ENCODE measurements at places on chromosomes 13 and 19.

GRCh38 chr13:108154421-108154858 lies 60.9 kb downstream of the LIG4 start:
- no peak for DNase-seq

- DNase-seq = peak; percentile 21
These were observed 30.5 kb upstream of the MBNL2 start for GRCh38 chr13:97191615-97192014.

GRCh38 chr13:46951516-46951915 lies 54.7 kb upstream of the HTR2A start:
- no peak for DNase-seq

GRCh38 chr19:48573163-48573505 lies 21.2 kb downstream of the SULT2B1 start:
- no peak for DNase-seq

- DNase-seq = no peak
These were observed 44.2 kb upstream of the RNF113B start for GRCh38 chr13:98221234-98221633.

DNA sequence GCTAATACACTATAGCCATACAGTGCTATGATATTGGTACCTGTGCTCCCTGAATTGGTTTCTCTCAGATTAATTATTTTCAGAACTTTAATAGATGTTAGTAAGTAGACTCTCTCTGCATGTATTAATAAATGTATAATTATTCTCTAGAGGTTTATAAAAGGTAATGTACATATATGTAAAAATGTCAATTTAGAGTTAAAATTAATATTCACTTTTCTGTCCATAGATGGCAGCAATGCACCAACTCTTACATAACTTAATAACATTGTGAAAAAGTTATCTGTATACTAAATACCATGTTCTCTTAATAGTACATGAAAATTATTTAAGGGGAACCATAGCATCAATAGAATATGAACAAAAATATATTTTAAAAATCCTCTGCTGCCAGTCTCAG lies 515.0 kb upstream of the KLHL1 start:
- DNase-seq = peak; percentile 13

- DNase-seq = peak; percentile 74
These were observed 539 bp upstream of the ZNF667 start for GRCh38 chr19:56477429-56478338.

- DNase-seq = no peak
These were observed 25.6 kb upstream of the ADGRE1 start for GRCh38 chr19:6861683-6862286.

DNA sequence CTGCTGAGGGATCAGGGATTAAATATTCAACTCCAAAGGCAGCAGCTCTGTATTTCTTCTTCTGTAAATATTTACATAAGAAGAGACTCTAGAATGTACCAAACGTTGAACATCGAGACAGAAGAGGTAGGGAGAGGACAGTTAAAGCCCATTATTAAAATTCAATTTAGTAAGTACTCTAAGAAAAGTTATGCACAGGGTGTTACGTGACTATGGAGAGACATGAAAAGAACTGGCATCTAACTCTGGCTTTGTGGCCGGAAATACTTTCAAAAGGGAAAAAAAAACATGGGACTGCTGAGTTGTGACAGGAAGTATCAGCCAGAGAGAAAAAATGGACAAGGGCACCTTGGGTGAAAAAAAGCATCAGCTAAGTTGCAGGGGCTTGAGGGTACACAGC lies 36.7 kb downstream of the LNX2 start:
- DNase-seq = no peak

DNA sequence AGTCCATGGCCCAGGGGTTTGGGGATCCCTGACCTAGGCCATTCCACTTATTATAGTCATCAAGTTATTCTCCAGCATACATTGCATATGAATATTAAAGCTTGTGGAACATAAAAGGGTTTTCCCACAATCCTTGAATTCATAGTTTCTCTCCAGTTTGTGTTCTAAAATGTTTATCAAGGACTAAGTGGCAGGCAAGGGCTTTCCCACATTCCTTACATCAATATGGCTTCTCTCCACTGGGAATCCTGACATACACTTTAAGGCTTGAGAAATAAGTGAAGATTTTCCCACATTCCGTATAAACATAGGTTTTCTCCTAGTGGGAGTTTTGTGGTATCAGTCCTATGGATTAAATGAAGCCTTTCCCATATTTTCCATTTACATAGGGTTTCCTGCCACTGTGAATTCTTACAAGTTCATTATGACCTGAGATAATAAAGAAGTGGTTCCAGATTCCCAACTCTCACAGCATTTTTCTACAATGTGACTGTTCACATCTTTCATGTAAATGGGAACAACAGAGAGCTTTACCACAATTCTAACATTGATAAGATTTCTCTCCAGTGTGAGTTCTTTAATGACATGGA lies 14.5 kb downstream of the ZNF426 start:
- DNase-seq = no peak

GRCh38 chr13:113598081-113598410 lies 13.5 kb downstream of the TFDP1 start:
- no peak for DNase-seq

GRCh38 chr13:42354241-42355091 lies 82.5 kb downstream of the AKAP11 start:
- no peak for DNase-seq

DNA sequence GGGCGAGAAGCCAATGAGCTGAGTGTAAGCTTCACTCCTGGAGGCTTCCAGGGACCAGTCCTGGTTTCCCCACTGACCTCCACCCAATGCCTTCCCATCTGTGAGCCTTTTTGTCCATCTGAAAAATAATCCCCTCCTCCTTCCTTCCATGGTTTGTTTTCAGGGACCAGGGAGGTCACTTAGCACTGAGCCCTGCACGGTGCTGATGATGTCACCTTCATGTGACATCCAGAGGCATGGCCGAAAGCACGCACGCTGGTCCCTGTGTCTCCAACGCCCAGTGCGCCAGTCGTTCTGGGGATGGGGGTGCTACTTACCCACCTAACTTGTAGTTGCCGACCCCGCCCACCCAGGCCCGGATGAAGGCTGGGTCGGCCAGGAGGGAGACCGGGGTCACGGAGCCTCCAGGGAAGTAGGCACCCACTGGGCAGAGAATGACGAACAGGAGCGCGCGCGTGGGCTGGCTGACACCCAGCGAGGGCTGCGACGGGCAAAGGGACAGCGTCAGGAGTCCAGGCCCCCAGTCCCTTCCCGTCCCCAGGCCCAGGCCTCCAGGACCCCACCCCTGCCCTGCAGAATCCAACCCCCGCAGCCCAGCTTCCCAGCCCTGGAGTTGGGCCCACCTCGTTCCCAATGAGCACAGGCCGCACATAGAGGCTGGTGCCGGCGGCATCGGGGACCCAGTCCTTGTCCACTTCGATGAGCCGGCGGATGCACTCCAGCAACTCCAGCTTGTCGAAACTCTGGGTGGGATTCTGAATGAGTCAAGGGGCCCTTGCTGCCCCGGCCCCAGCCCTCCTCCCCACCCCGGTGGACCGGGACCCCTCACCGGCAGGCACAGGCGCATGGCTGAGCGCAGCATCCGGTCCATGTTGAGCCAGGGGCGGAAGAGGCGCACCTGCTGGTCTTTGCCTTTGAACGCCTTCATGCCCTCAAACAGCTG lies 11.2 kb downstream of the BCAT2 start:
- DNase-seq = no peak

- DNase-seq = no peak
These were observed 36.7 kb downstream of the CAPN12 start for GRCh38 chr19:38707512-38708114.

- peak; percentile 61 for DNase-seq
These were observed 42.1 kb downstream of the NAA16 start for GRCh38 chr13:41352935-41353840.

- no peak for DNase-seq
These were observed 326.0 kb downstream of the GPC6 start for GRCh38 chr13:93552596-93552995.

GRCh38 chr19:46353730-46354528 lies 7.0 kb downstream of the PPP5C start:
- no peak for DNase-seq

GRCh38 chr13:71240911-71241310 lies 626.1 kb downstream of the DACH1 start:
- DNase-seq = peak; percentile 2

GRCh38 chr19:18840288-18841267 lies 8.8 kb downstream of the UPF1 start:
- no peak for DNase-seq

DNA sequence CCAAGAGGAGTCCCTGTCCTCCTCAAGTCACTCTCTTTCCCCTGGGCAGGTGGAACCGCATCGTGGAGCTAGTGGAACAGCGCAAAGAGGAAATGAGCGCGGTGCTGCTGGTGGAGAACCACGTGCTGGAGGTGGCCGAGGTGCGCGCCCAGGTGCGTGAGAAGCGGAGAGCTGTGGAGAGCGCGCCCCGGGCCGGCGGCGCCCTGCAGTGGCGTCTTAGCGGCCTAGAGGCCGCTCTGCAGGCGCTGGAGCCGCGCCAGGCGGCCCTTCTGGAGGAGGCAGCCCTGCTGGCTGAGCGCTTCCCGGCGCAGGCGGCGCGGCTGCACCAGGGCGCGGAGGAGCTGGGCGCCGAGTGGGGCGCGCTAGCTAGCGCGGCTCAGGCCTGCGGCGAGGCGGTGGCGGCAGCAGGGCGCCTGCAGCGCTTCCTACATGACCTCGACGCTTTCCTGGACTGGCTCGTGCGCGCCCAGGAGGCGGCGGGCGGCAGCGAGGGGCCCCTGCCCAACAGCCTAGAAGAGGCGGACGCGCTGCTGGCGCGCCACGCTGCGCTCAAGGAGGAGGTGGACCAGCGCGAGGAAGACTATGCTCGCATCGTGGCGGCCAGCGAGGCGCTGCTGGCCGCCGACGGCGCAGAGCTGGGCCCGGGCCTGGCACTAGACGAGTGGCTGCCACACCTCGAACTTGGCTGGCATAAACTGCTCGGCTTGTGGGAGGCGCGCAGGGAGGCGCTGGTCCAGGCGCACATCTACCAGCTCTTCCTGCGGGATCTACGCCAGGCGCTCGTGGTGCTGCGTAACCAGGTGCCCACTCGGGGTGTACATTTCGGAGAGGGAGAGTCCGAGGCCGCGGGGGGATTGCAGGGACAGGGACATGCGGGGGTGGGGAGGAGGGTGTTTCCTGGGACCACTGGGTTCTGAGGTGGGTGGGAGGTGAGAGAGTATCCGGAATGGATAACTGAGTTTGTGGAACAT lies 52.8 kb downstream of the SPTBN4 start:
- DNase-seq = peak; percentile 91

DNA sequence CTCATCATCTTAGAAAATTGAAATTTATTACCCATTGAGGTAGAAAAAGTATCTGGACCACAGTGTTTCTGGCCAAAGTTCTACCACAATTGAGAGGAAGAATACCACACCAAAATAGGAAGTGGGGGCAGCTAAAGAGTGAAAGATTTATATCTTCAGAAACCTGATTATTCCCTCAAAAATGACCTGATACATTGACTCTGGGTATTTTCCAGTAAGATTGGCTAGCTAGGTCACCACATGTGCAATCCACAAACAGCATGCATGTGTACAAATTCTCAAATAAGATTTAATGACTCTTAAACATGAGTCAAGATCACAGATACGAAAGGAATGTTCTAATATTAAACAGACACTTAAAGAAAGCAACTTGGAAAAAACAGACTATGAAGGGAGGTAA lies 1516.2 kb upstream of the PCDH20 start:
- DNase-seq = no peak

DNA sequence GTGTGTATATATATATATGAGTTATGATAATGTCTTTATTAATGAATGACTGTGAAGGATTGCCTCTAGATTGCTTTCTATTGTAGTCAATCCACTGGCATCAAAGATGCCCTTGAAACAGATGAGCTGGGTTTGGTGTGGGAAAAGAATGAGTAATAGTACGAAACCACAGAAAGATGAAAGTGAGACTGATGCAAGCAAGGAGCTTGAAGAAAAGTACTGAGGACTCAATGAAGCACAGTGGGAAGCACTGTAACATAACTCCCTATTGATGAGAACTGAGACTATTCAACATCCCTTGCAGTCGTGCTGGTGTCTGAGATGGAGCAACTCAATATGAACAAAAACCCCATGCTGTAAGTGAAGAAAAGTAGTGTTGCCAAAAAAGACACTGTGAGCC lies 1794.2 kb downstream of the SLITRK5 start:
- DNase-seq = no peak

GRCh38 chr19:45331411-45331810 lies 8.7 kb upstream of the CKM start:
- no peak for DNase-seq
